NCI-H2081 treated with DMSO at 0.1 percent for 48 hours (cell line): ENCODE measurements at places on chromosomes 12 and 14.

DNA sequence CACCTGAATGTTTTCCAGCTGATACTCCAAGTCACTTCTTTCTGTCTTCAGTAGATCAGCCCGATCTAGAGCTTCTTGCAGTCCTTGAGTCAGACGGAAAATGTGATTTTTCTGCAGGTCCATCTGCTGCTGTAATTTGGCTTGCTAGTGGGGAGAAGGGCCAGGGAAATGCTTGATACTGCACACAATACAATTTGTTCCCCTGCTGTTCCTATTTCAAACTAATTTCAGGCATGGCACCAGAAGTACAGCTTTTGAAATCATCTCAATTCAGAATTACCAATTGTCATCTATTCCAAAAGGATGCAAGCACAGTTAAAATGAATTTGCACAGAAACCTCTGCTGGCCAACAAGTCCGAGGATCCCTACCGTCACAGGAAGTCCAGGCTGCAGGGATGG is 53.4 kb downstream of the PRKAB1 start:
- DNase-seq, result no peak

DNA sequence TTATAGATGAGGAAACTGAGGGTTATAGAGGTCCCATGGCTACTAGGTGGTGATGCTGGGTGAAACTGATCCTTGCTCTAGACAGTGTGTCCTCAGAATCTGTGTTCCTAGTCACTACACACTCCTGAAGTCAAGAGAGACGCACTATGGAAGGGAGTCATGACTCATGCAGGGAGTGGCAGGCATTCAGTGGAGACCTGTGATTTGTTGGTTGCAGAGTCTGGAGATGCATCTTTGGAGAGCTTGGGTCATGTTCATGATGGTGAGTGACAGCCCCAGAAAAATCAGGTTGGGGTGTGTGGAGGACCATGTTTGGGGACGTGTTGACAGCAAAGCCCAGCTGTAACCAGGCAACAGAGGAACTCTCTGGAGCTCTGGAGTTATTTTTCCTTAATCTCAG is 38.0 kb upstream of the FBXO21 start:
- no peak for DNase-seq

- peak; percentile 18 for DNase-seq
These were observed 100.8 kb downstream of the PPM1A start for GRCh38 chr14:60349663-60350365.

DNA sequence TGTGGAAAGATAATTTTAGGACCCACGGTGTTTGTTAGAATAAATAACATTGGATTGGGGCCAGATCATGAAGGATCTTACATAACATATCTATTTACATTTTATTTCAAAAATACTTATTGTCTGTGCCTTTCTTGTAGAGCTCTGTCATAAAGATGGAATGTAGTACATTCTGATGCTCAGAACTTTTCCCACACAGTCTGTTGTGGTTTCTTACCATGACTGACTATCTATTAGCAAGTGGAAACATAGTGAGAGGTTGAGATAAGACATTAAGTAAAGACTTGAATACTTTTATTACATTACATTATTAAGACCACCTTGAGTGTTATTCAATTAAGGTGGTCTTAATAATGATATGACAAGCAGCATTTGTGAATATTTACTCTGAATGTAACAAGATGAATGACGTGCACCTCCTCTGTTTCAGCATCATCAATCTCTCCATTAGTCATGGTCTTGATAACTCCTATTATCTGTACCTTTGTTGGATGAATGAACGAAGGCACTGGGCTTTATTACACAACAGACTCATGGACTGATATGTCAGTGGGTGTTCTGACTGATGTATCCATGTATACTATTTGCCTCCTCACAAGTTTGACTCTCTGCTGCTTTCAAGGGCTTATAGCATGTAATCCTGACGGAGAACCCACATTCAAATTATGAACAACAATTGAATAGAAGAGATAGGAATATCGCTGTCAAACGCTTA is 883.0 kb upstream of the FLRT2 start:
- DNase-seq, result no peak

DNA sequence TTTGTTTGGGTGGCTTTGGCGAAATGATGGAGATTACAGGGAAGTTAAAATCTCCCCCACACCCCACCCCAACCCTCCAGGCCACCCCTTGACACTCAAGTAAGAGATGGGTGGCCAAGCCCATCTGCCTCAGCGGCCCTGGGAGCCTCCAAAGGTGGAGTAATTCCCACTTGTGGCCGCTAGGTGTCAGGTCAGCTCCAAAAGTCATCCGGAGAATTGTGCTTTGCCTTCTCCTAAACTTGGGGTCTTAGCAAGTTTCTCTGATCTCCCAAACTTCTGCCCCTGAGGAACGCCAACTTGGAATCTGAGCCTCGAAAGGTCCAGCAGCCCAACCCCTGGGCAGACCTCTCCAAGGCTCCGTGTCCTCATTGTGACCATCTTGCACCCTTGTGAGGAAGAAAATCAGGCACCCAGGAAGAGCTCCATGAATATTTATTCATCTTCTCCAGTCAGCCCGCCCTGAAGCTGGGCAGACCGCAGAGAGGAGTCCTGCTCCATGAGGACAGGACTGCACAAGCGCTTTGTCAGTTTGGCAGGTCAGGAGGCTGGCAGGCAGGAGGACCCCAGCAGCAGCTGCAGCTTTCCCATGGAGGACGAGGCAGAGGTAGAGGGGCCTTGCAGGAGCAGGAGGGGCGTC is 46.7 kb downstream of the LRRC74A start:
- DNase-seq, result no peak

DNA sequence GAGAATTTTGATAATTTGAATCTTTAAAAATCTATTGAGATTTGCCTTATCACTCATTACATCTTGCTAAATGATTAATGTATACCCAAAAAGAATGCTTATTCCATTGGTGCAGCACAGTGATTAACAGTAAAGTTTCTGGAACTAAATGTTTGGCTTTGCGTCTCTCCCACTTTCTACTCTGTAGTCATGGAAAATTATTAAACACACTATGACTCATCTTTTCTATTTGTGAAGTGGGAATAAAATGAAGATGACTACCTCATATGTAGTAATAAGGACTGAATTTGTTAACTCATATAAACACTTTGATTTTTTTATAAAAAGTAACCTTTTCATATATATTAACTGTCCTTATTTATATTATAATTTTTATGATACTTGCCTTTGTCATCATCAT is 118.1 kb downstream of the RERGL start:
- DNase-seq, result no peak

DNA sequence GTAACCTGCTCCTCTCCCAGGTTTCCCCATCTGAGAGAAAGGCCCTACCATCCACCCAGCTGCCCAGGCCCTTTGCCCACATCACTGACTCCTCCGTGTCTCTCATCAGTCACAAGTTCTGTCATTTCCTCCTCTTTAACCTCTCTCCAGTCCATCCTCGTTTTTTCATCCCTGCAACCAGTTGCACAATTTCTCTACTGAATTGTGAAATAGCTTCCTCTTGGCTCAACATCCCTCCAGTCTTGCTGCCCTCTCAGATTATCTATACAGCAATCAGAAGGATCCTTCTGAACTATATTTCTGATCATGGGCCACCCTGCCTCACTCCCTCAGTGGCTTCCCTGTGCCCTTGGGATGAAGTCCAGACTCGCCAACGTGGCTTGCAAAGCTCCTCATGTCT is 6.8 kb downstream of the FAM161B start:
- no peak for DNase-seq

DNA sequence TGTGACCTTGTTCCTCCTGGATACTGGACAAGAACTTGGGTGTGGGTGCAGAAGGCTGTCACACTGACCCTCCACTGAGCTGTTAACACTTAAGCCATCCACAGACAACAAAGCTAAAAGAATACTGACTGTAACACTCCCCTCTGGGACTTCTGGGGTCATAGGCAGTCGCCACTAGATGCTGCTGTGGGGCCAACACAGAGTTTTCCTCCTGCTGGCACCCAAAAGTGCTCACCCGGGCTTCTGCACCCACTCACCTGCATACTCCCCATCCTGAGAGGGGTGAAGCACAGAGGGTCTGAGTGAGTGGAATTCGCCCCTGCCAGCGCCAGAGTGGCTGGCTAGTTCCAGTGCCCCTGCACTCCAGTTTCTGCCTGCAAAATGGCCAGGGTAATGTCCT is 422.4 kb upstream of the LMO3 start:
- no peak for DNase-seq

DNA sequence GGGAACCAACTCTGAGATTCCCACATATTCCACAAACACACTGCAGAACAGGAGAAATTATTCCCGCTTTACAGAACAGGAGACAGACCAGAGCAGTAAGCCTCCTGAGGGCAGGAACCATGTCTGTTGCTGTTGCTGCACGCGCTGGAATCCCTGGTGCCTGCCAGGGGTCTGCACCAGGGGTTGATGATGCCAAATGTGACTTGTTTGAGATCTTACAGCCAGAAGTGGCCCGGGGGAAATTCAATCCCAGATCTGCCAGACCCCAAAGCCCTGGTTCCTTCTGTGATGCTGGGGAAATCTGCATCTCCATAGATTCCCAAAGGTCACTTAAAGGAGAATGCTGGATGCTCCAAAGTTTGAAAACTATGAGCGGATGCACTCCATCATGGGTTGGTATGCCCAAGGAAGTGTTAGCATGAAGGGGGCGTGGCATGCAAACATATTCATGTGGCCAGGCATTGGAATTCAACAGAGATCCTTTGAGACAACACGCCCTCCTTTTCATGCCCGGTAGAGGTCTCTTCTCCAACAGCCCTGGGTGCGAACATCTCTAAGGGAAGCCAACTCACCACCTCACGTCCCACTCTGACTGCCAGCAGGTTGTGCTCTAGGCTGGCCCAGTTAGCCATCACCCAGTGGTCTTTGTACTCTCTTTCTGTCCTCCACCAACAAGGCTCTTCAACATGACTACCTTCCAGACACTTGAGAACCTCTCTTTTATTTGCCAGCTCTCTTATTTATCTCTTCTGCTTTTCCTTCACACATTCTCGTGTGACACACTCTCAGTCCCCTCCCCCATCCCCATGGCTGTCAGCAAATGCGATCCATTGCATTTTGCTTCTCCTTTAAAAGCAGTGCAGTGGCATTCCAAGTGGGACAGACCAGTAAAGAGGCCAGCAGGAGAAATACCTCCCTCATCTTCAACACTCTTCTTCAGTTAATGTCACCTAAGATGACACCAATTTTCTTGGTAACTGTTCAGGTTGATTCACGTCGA is 131.3 kb downstream of the ZFP36L1 start:
- DNase-seq, result no peak

GRCh38 chr12:28884904-28885679 is 264.0 kb upstream of the FAR2 start:
- no peak for DNase-seq

DNA sequence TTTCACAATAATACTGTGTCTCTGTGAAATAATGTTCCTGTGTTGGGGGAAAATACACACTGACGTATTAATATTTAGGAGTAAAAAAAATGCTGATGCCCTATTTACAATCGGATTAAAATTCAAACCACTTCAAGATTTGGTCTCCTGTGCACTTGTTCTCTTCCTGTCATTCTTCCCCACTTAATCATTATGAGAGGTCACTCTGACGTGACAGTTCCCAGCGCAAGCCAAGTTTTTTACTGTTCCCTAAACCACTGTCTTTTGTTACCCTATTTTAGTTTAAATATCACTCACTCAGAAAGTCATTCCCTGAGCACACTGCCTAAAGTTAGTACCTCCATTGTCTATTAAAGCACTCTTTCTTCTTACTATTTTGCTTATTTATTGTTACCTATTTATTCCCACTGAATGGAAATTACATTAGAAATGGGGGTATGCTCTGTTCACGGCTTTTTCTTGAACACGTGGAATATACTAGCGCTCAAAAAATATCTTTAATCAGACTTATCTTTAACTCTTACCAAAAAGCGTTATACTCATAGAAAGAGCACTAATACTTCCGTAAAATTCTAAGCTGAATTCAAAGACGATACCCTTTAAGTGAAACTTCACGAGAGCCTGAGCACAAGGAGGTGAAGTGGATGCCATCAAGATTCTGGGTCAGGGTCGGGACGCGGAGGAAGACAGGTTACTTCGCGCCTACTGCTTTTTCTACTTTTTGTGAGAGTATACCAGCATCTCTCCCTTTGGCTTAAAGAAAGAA is 670 bp upstream of the PSMA3 start:
- DNase-seq, result no peak

- no peak for DNase-seq
These were observed 13.9 kb upstream of the OAS1 start for GRCh38 chr12:112892856-112893255.

- DNase-seq, result no peak
These were observed 108.7 kb downstream of the TTC8 start for GRCh38 chr14:88933191-88933590.

DNA sequence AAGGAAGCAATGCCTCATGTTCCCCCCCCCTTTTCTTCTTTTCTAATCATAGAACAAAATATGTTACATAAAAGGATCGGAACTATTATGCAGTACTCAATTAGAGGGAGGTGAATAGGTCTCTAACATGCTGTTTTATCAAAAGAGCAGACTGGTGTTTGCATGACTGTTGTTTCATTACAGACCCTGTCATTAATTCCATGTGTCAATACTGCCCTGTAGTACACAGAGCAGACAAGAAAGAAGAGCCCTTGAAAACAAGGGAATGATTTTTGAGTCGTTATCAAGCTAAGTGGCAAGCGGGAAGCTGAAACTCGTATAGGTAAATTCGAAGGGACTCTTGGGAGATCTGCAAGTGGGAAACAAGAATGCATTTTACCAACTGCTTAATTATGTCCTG is 76.9 kb upstream of the TMEM263 start:
- DNase-seq, result no peak
